Upper lobe of right lung (tissue), 1 donor: ENCODE measurements at places on chromosomes 7 and 10. TPM values are rescaled to one million over a fixed set of nuclear protein-coding genes. Genes with fewer than 3 reads are reported as not detected.

DNA sequence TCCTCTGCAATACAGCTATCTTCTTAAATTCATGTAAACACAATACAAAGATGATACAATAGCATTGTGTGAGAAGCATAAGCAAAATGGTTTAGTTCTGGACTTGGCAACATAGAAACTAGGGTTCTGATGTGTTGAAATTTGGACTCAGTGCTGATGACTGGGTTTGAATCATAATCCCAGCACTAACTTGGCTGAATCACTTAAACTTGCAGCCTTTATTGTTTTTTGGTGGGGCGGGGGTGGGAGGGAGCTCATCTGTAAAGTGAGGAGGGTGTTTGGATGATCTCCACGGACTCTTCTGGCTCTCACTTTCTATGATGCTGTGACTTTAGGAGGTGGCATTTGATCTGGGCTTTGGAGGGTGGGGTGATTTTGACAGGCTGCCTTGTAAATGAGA, 158.2 kb downstream of the WNT2 start:
- DNase-seq = no peak

Gene CCL24
- 4.8 TPM for total RNA-seq

DNA sequence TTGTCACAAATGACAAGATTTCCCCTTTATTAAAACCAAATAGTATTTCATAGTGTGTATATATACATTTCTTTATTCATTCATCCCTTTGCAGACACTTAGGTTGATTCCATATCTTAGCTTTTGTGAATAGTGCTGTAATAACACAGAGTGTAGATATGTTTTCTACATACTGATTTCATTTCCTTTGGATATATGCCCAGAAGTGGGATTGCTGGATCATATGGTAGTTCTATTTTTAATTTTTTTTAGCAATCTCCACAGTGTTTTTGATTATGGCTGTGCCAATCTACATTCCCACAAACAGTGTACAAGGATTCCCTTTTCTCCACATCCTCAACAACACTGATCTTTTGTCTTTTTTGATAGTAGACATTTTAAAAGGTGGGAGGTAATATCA, 46.4 kb downstream of the CSTF2T start:
- DNase-seq = no peak

Gene TFEC
- 29.8 TPM for total RNA-seq

Gene HOGA1
- 2.3 TPM for total RNA-seq

DNA sequence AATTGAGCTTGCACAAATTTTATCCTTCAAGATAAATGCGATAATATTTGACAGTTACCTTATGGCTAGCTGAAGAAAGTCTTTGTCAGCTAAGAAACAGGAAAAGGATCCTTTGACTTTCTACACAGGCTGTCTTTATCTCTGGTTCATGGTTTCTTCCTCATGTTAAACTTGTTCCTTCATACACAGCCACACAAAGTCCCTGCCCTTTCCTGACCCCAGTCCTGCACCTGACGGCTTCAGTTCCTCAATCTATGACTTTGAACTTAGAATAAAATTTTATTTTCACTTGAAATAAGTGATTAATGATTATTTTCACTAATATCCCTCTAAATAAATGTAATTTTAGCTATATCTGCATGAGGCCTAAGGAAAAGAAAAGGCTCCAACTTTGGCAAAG, 77.8 kb upstream of the PRSS1 start:
- no peak for DNase-seq

- DNase-seq = no peak
These were observed 15.9 kb downstream of the ICA1 start for GRCh38 chr7:8246020-8246419.

Gene CHST12
- total RNA-seq = 29.8 TPM
